ENCODE measurements at places on chromosomes 7 and 10.

- no peak for DNase-seq
These were observed 206.5 kb downstream of the DNAJB6 start for GRCh38 chr7:157543276-157543675.

- DNase-seq: no peak
These were observed 111.8 kb downstream of the OAT start for GRCh38 chr10:124306922-124307371.

- no peak for DNase-seq
These were observed 247.0 kb downstream of the TRIL start for GRCh38 chr7:28711114-28711513.

- no peak for DNase-seq
These were observed 20.5 kb downstream of the ZNF438 start for GRCh38 chr10:31011017-31011664.

GRCh38 chr10:3036155-3037021, 31.0 kb upstream of the PFKP start:
- DNase-seq: no peak

Measured in activated CD4-positive, alpha-beta T cell treated with anti-CD3 and anti-CD28 coated beads, Interleukin-2, Interleukin-6, amounts not matched to agents 100 ng/mL and 50 ng/mL, durations not matched to agents 16 hours and 8 hours (primary cell).